Stimulated activated effector memory CD8-positive, alpha-beta T cell treated with anti-CD3 and anti-CD28 coated beads, Interleukin-12 subunit alpha, Interleukin-12 subunit beta, amount 100 ng/mL, for 72 hours (primary cell): ENCODE measurements at places on chromosomes 1 and 21.
A peak's percentile ranks its signal among the peaks of the same experiment; 100 is the strongest.

DNA sequence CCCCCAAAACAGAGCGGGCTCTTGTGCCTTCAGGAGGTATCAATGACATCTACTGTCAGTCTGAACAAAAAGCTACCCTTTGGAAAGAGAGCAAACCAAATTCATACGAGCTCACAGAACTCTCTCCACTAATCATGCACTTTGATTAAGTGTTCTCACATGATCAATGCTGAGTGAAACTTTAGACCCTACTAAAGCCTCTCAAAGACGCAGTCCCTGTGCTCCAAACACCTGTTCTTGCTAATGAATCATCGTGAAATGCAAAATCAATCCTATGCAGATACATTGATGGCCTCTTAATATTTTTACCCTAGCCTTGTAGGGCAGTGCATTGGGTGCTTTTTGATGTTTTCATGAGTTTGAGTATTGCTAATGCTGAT is 113.4 kb downstream of the ZBTB18 start:
- no peak for DNase-seq

DNA sequence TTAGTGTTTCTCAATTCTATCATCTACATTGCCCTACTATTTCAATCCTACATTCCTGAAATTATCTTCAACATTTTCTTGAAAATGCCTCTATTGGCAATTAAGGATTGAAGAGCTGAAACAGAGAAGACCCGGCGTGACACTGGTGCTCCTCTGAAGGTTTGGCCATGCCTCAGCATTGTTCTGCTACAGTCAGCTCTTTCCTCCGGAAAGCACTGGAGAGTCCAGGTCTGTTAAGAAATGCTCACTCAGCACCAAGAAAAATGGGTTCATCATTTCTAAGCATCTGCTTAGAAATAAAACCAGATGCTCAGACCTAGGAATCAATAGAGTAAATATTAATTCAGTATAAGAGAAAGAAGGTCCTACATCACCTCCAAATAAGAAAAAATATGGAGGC is 58.8 kb downstream of the WARS2 start:
- DNase-seq: no peak

GRCh38 chr1:116377541-116378529 is 4.8 kb downstream of the ATP1A1 start:
- DNase-seq: no peak

GRCh38 chr1:228867951-228868730 is 132.9 kb downstream of the RHOU start:
- DNase-seq: no peak

- no peak for DNase-seq
These were observed 36.8 kb upstream of the RPF1 start for GRCh38 chr1:84442256-84442655.

- DNase-seq: no peak
These were observed 5.8 kb downstream of the INKA2 start for GRCh38 chr1:111733183-111733991.

DNA sequence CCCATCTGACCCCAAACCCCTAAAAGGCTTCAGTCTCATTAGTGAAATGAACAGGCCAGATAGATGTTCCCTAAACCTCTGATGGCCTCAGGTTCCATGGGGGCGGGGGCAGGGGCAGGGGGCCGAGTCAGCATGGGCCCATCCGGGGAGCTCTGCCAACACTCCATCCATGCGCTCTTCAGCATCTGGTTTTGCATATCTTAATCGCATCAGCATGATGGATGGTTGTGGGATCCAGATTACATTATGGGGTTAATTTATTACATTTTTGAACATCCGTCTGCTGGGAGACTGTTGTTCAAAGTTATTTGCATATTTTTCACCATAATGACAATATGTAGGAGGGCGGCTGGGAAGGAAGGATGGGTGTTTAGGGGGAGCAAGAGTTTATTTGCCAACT is 3.1 kb upstream of the MAD2L2 start:
- DNase-seq: no peak

- no peak for DNase-seq
These were observed 377.7 kb downstream of the PCP4 start for GRCh38 chr21:40244981-40245380.

DNA sequence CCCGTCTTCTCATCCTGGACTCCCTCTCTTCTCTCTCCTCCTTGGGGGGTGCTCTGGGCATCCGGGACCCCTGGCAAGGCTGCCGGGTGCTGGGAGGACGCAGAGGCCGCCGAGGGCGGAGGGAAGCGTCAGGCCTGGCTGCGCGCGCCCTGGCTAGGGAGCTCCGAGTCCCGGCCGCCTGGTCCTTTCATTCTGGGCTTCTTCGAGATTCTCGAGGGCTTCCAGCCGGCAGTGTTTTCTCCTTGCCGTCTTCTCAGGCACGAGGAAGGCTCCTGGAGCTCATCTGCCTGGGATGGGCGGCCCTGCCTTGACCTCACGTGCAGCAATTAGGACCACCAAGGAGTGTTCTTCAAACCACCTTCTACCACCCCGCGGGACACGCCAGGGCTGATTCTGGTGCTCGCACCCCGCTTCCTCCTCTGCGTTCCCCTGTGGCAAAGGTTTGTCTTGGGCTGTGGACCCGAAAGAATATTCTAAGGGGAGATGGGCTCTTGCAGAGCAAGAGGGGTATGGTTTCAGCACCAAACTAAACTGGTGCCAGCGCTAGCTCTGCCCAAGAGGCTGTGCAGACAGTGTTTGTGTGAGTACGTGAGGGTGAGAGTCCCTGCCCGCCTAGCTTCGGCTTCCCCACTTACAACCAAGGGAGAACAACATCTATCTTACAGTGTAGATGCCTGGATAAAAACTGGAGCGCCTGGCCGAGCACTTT is 36.5 kb downstream of the PIK3CD start:
- DNase-seq: no peak

DNA sequence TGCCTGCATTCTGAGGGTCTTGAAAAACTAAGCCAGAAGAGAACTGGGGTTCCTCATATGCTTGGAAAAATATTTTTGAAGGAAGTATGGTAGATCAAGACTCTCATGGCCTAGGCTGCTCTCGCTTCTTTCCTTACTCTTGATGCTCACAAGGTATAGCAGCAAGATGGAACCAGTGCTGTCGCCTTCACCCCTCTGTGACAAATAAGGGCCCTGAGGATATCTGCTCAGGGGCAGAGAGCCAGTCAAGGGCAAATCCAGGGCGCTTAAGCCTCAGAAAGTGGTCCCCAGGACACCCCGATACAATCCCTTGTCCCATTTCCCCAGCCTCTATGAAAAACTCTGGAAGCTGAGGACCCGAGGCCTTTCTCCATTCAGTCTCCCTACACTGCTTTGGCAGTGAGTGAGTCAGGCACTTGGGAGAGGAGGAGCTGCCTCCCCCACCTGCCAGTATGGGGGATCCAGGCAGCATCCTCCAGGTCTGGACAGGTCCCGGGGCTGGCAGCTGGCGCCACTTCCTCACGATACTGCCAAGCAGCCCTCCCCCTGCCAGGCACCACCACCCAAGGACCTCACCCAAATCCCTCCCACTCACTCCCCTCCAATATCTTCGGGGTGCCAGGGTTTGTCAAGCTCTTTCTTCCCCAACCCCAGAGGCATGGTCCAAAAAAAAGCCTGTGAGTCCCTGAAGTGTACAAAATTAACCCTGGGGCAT is 1.3 kb downstream of the IGSF9 start:
- DNase-seq: no peak

DNA sequence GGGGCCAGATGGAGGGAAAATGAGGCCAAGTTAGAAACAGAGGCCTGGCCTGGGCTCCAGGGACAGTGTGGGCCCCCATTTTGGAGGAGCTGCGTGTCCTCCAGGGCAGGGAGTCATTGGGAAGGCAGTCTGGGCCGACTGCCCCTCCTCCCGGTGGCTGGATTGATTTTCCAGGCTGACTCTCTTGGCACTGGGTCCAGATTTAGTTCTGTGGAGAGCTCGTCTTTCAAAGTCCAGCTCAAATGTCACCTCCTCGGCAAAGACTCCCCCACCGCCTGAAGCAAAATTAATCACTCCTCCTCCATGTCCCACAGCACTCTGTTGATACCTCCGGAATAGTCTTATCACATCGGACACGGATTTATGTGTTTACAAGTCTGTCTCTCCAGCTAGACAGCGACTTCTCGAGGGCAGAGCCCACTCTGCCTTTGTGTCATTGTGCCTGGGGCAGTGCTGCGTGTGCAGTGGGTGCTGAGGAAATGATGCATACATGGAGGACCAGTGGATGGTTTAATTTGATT is 175.1 kb downstream of the CAMTA1 start:
- no peak for DNase-seq

GRCh38 chr1:3842912-3843311 is 14.1 kb downstream of the CEP104 start:
- DNase-seq: no peak

GRCh38 chr1:155086128-155086741 is 7.6 kb downstream of the EFNA3 start:
- peak; percentile 95 for DNase-seq

GRCh38 chr1:232223887-232224286 is 406.0 kb downstream of the SIPA1L2 start:
- no peak for DNase-seq

- DNase-seq: no peak
These were observed 83.6 kb downstream of the SLC66A1 start for GRCh38 chr1:19395678-19396192.

DNA sequence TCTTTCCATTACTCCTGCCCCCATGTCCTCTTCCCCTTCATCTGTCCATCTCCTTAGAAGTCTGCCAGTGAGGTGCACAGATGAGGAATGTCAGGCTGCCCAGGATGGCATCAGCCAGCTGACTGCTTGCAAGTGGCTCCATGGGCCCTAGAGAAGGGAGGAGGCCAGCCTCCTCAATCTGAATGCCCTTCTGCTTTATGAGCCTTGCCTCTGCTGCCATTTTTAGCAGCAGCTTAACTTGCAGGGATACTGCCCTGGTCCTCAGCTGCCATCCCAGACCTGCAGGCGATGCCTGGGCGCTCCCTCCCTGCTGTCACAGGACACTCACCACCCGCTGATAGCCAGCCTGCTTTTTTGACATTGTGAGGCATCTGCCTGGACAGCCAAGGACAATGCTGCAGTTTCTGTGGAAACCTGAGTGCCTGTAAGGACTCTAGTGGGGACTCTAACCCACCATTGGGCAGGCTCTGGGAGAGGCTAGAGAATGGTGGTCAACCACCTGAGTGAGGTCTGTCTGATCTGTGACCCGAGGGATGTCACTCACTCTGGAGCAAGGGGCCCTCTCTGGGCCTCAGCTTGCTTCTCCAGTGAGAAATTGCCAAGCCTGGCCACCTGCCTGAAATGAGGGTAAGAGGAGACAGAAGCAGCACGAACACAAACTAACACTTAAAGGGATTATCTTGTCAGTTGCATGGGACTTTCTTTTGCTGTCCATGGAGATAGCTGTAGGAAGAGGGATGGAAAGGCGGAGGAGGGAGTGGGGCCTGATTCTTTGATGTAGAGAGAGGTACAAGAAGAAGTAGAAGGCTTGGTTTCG is 185.0 kb downstream of the MIS18A start:
- DNase-seq: no peak

DNA sequence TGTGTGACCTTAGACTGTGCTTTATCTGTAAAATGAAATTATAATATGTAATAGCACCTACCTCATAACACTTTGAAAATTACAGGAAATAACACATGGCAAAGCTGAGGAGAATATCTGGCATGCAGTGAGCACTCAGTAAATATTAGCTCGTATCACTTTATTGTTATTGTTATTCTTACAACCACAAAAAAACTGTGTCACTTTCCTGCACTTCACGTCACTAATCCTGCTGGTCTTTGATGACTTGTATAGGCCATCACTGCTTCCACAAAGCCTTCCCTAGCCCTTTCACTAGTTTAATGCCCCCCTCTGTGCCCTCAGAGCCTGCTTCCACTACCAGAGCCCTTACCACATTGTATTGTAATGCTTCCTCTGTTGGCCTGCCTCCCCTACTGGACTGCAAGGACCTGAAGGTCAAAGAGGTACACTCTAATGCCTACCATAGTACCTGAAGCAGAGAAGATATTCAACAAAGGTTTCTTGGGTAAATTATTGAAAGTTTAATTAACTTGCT is 231.6 kb downstream of the NFIA start:
- DNase-seq: no peak

- DNase-seq: no peak
These were observed 3.0 kb downstream of the USP1 start for GRCh38 chr1:62439652-62440371.

GRCh38 chr1:35444519-35444774 is 112.8 kb downstream of the KIAA0319L start:
- DNase-seq: no peak

GRCh38 chr1:115840605-115841460 is at the start of gene NHLH2:
TSS of gene NHLH2 (minus strand) at chr1:115841126. CDS start at chr1:115838372, 2,754 bp downstream.
- DNase-seq: no peak

- no peak for DNase-seq
These were observed 57.2 kb downstream of the ZZZ3 start for GRCh38 chr1:77625250-77625649.

DNA sequence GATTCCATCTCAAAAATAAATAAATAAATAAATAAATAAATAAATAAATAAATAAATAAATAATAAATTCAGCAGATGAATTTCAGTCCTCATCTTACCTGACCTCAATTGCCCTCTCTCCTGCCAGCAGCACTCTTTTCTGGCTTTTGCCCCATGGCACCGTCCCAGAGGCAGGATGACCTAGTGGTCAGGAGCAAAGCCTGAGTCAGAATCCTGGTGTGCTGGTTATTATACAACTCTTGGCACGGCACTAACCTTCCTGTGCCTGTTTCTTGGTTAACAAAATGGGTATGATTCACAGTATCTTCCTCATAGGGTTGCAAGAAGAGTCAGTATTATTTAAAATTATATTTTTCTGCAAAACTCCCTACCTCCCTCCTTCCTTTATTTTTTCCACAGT is 43.0 kb downstream of the NKAIN1 start:
- no peak for DNase-seq

DNA sequence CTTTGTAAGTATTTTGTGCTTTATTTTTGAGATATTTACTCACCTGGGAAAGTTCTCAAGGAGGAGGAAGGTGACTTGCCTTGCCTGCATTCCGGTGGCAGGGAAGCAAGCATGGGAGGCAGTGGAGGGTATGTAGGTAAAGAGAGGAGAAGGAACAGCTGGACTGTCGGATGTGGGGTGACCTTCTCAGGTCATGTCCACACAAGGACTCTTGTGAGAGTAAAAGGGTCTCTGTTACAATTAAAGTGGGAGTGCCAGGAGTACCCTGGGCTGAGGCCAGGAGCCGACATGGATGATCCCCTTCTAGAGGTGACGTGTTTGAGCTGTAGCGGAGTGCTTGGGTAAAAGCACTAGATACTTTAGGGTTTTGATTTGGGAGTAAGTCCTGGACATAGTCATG is 25.0 kb downstream of the UBE4B start:
- no peak for DNase-seq

- no peak for DNase-seq
These were observed 7.2 kb upstream of the FBXO28 start for GRCh38 chr1:224106568-224107281.
